ENCODE measurements at places on chromosomes 4 and X.

GRCh38 chr4:8167815-8168214 lies 9.2 kb upstream of the ABLIM2 start:
- DNase-seq = no peak

DNA sequence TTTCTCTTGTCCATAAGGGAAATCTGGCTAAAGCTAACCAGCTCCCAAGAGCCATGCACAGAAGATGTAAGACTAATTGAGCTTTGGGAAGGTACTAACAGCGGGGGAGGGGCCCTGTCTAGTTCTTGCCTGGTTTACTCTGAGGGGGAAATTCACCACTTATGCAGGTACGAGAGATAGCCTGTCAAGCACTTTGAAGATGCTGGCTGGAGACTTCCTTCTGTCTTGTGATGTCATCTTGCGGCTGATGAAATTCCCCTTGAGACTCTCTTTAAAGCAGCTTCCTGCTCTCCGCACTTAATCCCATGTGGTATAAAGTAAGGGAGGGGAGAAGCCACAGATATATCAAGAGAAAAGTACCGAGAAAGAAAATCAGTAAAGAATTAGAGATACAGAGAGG lies 345.3 kb downstream of the MAPK10 start:
- DNase-seq = no peak

- no peak for DNase-seq
Observed at GRCh38 chr4:104489731-104490095, 5.0 kb downstream of the CXXC4 start.

GRCh38 chr4:41202356-41202755 lies 12.0 kb downstream of the APBB2 start:
- no peak for DNase-seq

- DNase-seq = no peak
Observed at GRCh38 chrX:68536884-68537283, 38.0 kb downstream of the YIPF6 start.

GRCh38 chr4:23324021-23324690 lies 565.7 kb downstream of the PPARGC1A start:
- DNase-seq = no peak

- DNase-seq = no peak
Observed at GRCh38 chr4:14646831-14647230, 355.4 kb upstream of the CPEB2 start.

DNA sequence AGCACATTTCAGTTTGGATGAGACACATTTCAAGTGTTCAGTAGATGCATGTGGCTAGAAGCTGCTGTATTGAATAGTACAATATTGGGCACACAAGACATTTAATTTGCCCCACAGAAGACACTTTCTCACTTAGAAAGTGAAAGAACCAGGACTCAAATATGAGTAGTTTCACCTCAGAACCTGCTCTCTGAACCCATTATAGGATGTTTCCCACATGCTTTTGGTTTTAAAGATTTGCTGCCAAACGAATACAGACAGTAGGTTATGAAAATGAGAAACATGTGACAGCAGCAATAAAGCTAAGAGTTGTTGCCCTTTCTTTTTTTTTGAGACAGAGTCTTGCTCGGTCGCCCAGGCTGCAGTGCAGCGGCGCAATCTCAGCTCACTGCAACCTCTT lies 32.3 kb downstream of the C4orf54 start:
- no peak for DNase-seq

- no peak for DNase-seq
Observed at GRCh38 chr4:77433418-77433733, 172.2 kb upstream of the CXCL13 start.

GRCh38 chrX:118745570-118745969 lies 18.2 kb downstream of the IL13RA1 start:
- no peak for DNase-seq

DNA sequence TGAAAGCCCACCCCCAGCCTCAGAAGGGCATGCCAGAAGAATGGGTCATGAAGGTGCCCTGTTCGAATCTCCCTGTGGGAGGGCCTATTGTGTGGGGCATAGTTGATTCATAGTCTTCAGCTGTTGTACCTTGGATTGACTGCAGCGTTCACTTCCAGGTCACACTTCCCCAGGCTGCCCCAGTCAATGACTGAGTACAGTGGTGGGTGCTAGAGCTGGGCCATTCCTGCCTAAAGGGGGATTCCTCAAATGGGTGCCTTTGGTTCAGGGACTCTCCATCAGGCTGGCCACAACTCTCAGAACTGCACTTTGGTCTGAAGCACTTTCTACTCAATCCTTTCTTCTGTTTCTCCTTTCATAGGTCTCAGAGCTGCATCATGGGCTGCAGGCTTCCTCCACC lies 35.0 kb upstream of the RASGEF1B start:
- DNase-seq = no peak

- no peak for DNase-seq
Observed at GRCh38 chr4:5651089-5651488, 57.3 kb downstream of the EVC2 start.

DNA sequence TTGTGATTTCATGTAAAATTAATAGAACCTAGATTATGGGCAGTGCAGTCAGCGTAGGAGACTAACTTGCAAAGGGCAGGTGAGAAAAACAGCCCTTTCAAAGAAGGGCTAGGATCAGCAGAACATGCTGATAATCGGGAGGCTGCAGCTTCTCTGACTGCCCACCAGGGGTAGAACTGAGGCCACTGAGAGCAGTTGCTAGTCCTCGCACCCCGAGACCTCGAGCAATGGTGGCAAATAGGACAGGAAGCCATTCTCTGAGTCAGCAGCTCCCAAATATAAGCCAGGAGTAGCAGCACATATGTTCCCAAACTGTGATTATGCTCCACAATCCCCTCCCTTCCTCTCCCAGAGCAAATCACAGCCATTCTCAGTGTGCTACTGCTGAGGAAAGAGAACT lies 186.5 kb downstream of the MSL3 start:
- no peak for DNase-seq

DNA sequence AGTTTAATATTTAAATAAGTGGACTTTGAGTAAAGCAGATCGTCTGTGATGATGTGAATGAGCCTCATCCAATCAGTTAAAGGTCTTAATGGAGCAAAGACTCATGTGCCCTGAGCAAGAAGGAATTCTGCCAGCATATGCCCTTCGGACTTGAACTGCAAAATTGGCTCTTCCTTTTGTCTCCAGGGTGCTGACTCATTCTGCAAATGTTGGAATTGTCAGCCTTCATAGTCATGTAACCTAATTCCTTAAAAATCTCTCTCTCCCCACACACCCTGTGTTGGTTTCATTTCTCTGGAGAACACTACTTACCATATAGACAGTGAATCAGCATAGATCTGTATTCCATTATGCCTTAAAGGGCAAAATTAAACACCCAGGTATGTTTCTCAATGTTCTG lies 609.8 kb upstream of the GALNTL6 start:
- no peak for DNase-seq

DNA sequence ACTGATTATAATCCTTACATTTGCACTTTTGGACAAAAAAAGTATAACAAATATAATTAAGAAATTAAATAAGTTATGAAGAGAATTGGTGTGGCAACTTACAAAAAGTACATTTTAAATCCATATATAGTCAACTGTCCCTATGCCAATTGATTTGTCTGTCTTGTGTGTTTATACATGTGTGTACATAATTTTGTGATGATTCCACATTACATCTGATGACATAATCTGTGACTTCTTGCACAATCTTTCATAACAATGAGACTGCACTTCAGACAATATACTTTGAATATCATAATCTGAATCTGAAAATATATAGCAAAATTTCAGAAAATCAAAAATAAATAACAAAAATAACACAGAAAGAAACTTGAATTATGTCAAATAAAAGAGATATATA lies 953.4 kb downstream of the FAT4 start:
- no peak for DNase-seq

DNA sequence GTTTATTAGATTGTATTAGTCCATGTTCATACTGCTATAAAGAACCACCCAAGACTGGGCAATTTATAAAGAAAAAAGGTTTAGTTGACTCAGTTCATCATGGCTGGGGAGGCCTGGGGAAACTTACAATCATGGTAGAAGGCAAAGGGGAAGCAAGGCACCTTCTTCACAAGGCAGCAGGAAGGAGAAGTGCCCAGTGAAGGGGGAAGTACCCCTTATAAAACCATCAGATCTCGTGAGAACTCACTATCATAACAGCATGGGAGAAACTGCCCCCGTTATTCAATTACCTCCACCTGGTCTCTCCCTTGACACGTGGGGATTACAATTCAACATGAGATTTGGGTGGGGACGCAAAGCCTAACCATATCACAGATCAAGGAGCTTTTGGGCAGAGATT lies 8.1 kb upstream of the HSD17B13 start:
- no peak for DNase-seq

DNA sequence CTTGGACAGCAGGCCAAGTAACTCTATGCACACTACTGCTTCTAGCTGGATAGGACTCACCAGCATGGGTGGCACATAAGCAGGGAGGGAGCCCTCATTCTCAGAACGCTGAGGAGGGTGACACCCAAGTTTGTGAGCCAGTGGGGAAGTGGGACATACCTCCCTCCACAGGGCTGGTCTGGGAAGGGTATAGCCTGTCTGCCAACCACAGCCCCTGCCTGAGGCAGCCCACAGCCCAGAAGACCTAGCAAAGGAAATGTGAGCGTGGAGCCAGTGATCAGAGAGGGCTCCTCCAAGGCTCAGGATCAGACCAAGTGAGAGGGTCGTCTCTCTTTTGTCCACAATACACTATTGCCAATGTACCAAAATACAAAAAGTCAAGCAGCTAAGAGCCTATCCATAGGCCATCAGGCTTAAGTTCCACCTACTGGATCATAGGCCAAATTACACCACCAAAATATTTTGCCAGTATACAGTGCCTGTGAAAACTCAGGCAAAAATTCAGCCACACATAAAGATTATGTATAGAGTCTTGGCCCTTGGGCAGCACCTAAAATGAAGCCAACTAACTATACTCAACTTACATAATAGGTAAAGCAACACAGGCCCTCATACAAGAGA lies 1203.1 kb downstream of the PCDH18 start:
- DNase-seq = no peak

DNA sequence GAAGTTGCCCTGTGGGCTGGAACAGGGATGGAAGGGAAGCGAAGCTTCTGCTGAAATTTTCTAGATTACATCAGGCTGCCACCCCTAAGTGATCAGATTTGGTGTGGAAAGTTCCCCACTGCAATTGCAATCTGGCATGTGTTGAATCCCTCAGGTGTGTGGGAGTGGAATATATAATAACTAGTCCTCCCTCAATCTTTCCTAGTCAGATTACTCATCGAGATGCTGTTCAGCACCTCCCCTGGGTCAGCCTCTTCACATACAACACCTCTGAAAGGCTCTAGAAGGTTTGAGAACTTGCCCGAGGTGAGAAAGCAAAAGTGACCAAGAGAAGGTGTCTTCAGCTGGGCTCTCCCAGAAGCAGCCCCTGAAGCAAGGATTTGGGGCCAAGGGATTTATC lies 336.8 kb downstream of the BCOR start:
- DNase-seq = no peak

DNA sequence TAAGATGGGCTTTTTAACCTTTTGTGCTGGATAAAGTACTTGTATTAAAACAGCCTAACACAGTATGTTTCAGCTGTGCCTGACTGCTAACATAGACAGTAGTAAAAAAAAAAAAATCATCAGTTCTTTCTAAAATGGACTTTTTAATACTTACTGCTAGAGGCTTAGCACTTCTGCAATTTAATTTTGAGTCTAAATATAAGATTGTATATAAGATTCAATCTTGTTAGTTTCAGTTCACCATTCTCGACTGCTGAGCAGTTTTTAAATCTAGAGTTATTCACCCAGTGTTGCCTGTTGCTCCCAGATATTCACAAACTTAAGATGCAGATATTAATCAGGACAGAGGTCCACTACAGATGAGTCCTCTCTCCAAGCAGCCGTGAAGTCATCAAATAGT lies 6.8 kb downstream of the PLA2G12A start:
- no peak for DNase-seq

- DNase-seq = no peak
Observed at GRCh38 chrX:12970691-12971202, 4.2 kb upstream of the TMSB4X start.

DNA sequence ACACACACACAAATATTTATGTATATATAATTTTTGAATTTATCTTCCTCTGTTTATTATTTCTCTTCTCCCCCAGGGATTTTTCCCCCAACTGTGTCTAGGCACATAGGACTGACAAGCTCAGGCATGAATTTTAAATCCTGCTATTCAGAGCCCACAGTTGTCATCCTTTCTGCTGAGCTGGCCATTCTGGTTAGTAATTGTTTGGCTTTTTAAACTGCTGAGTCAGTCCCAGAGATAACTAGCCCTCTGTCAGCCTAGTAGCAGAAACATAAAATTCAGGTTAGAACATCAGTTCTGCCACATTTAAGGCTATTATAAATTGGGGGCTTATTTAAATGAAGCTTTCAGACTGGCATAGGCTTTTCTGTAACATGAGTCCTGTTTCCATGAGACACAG lies 151.7 kb upstream of the MAOA start:
- DNase-seq = no peak

- DNase-seq = no peak
Observed at GRCh38 chrX:97070346-97070745, 186.6 kb downstream of the RPA4 start.

DNA sequence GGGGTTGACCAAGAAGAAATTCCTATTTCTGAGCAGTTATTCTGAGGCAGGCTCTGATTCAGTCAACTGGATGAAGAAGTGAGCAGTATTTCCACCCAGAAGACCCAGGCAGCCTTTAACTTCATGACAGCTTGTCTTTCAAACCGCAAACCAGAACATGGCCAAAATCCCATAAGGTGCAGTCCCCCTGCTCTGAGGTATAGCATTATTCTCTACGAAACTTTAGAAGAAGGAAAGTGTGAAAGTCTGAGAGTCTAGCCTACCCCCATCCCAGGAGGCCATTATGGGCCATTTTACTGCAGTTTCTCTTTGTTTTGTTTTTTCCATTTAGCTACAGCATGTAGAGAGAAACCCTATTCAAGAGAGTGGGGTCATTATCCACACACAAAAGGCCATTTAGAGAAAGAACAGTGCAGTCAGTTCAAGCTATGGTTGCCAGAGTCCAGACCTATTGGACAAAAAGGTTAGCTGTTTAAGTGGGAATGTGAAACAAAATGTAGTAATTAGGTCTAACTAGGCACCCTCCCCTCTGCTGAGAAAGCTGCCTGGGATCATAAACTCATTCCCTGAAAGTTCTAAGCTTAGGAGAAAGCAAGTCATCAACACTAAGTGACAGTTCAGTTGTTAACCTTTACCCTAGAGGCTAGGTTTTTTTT lies 52.1 kb upstream of the RASGEF1B start:
- DNase-seq = no peak

- no peak for DNase-seq
Observed at GRCh38 chrX:25156323-25156722, 140.6 kb upstream of the ARX start.

- DNase-seq = no peak
Observed at GRCh38 chrX:20271730-20272129, 5.0 kb upstream of the RPS6KA3 start.

DNA sequence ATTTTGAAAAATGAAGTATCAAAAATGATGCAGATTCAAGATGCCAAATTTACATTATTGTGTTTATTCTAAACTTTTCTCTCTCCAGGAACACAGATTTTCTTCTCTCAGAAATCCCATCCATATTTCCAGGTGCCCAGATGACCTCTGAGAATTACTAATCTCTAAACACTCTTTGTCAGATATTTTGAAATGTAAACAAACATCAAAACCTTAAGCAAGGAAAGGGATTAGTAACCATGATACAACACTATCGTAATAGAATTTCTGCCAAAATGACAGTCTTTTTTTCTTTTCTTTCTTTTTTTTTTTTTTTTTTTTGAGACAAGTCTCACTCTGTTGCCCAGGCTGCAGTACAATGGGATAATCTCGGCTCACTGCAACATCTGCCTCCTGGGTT lies 76.7 kb downstream of the PDS5A start:
- no peak for DNase-seq

Measured in heart left ventricle (tissue), 16 donors.